ENCODE measurements at places on chromosomes 3 and 15. TPM values are rescaled to one million over a fixed set of nuclear protein-coding genes. Genes with fewer than 3 reads are reported as not detected.

GRCh38 chr3:18454766-18455165 is 29.6 kb upstream of the SATB1 start:
- DNase-seq = no peak
- H3K4me1 ChIP-seq = no peaks in the 10 kb centered on the region
- no peaks in the 10 kb centered on the region for H3K36me3 ChIP-seq
- H3K27me3 ChIP-seq = no peaks in the 10 kb centered on the region
- H3K27ac ChIP-seq = no peak overlapping the region

- no peak for DNase-seq
- H3K27ac ChIP-seq = no peak overlapping the region
- no peaks in the 10 kb centered on the region for H3K36me3 ChIP-seq
- no peak overlapping the region for H3K4me3 ChIP-seq
- peaks cover 9% of the 10 kb centered on the region for H3K27me3 ChIP-seq
Observed at GRCh38 chr3:125147491-125147820, 65.1 kb downstream of the SLC12A8 start.

GRCh38 chr15:68385240-68385561 is 46.8 kb downstream of the ITGA11 start:
- DNase-seq = no peak
- H3K36me3 ChIP-seq = no peaks in the 10 kb centered on the region

GRCh38 chr3:116470605-116471197 is 25.4 kb upstream of the LSAMP start:
- no peaks in the 10 kb centered on the region for H3K36me3 ChIP-seq
- H3K4me1 ChIP-seq = peaks cover 8% of the 10 kb centered on the region
- no peak overlapping the region for H3K27ac ChIP-seq
- H3K27me3 ChIP-seq = no peaks in the 10 kb centered on the region

- H3K27ac ChIP-seq = no peak overlapping the region
- H3K4me3 ChIP-seq = no peak overlapping the region
- H3K36me3 ChIP-seq = no peaks in the 10 kb centered on the region
- peaks cover 52% of the 10 kb centered on the region for H3K27me3 ChIP-seq
Observed at GRCh38 chr15:60589253-60589652, 110.3 kb upstream of the ICE2 start.

DNA sequence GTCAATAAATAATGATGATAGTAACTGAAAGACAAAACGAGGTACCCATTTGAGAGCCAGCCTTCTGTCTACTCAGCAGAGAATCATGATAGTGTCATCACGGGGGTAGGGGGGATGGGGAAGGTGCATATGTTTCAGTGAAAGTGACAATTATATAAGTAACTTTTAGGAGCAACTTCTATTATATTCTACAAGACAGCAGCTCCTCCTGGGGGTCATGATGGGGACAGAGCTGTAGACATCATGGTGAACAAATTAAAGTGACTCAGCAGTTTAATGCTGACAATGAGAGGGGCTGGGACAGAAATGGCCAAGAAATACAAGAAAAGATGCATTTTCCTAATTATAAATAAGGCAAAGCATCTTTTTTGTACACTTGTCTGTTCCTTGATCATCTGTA is 11.8 kb downstream of the CAPN3 start:
- no peaks in the 10 kb centered on the region for H3K4me1 ChIP-seq
- no peaks in the 10 kb centered on the region for H3K36me3 ChIP-seq
- H3K27me3 ChIP-seq = no peaks in the 10 kb centered on the region
- H3K27ac ChIP-seq = no peak overlapping the region
- DNase-seq = no peak

DNA sequence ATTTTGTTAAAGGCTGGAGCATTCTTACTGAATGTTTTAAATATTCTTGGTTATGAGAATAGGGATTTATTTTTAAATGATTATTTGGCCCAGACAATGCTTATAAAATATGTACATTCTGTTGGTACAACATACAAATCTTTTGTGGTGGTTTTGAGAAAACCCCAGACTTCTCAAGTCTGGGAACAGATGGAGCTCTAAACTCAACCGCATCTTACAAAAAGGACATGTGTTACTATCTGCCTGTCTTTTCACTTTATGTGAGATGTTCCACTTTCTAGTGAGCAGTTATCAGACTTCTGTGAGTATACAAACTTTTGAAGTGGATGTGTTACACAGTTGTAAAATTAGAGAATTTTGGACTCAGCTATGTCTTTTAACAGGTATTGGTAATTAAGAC is 135.5 kb upstream of the RBMS3 start:
- H3K36me3 ChIP-seq = no peaks in the 10 kb centered on the region
- H3K27ac ChIP-seq = no peak overlapping the region
- H3K27me3 ChIP-seq = no peaks in the 10 kb centered on the region
- H3K4me3 ChIP-seq = no peak overlapping the region
- H3K4me1 ChIP-seq = peaks cover 14% of the 10 kb centered on the region

DNA sequence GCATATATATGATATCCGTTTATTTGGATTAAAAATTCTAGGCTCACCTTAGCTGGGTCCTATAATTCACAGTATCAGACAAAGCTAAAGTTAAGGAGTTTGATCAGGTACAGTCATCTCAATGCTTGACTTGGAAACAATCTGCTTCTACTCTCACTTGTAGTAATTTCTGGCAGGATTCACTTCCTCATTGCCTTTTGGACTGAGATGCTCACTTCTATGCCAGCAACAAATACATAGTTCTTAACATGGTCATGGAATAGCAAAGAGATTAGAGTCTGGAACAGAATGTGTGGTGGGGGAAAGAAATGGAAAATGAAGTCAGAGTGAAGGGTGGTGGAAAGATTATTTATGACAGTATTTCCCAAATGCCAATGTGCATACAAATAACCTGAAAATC is 693.6 kb downstream of the CADM2 start:
- H3K4me1 ChIP-seq = no peaks in the 10 kb centered on the region
- no peak for DNase-seq
- H3K27me3 ChIP-seq = no peaks in the 10 kb centered on the region
- no peak overlapping the region for H3K27ac ChIP-seq
- no peak overlapping the region for H3K4me3 ChIP-seq

DNA sequence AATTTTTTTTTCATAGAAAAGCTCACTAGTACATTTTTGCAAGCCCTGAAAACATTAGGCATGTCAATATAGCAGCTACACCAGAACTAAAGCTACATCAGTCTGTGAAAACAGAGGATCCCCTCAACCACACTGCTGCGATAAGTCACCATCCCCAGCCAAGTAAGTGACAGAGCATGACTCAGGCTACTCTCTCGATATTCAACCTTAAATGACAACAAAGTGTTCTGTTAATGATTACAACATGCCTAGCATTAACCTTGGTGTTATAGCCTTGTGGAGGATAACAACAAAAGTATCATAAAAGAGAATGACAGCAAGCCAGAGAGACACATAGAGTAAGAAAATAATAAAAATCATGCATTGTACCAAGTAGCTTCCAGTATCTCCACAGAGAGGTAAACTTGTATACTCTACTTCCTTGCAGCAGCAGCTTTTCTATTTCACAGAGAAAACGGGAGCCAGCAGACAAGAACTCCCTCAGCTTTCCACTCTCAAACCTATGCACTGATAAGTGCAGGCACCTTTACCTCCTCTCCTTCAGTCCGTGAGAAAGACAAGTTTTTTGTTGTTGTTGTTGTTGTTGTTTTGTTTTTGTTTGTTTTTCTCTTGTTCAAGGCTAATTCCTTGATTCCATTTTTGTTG is 76.6 kb downstream of the GBE1 start:
- DNase-seq = no peak
- H3K4me3 ChIP-seq = no peak overlapping the region
- no peak overlapping the region for H3K27ac ChIP-seq
- H3K36me3 ChIP-seq = no peaks in the 10 kb centered on the region

Gene MRPL3
- total RNA-seq = 148 TPM

Gene PYGO1
- 9.3 TPM for total RNA-seq

Gene ITGA11
- not detected for total RNA-seq

Gene PRR20G
- total RNA-seq = not detected

Gene TXNRD3
- 10.3 TPM for total RNA-seq

Gene GOLGA8J
- not detected for total RNA-seq

Gene HTR3E
- not detected for total RNA-seq

Measured in neural progenitor cell (in vitro differentiated cells).